ENCODE measurements at places on chromosomes 1 and 21.

GRCh38 chr1:32474954-32475353, 10.1 kb downstream of the ZBTB8B start:
- no peak overlapping the region for H3K4me3 ChIP-seq
- no peak for DNase-seq
- H3K4me1 ChIP-seq: no peaks in the 10 kb centered on the region
- H3K27ac ChIP-seq: no peak overlapping the region
- peaks cover 15% of the 10 kb centered on the region for H3K27me3 ChIP-seq

DNA sequence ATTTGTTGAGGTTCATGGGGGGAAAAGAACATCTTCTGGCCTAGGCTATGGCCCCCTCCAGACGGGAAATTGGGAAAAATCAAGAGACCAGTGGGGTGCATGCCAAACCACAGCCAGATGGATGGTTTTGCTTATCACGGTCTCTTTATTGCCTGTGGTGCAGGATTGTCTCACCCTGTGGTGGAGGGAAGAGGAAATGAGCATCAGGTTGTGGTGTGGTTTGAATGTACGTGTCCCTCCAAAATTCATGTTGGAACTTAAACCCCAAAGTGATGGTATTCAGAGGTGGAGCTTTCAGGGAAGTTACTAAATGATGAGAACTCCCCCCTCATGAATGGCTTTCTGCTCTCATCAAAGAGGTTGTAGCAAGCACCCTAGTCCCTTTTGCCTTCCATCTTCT, 525.7 kb downstream of the NPHP4 start:
- H3K27ac ChIP-seq: no peak overlapping the region
- H3K4me1 ChIP-seq: peaks cover 18% of the 10 kb centered on the region
- DNase-seq: no peak
- no peak overlapping the region for H3K4me3 ChIP-seq

GRCh38 chr1:42260376-42261070, 74.5 kb downstream of the FOXJ3 start:
- H3K36me3 ChIP-seq: peaks cover 76% of the 10 kb centered on the region
- H3K27me3 ChIP-seq: no peaks in the 10 kb centered on the region

DNA sequence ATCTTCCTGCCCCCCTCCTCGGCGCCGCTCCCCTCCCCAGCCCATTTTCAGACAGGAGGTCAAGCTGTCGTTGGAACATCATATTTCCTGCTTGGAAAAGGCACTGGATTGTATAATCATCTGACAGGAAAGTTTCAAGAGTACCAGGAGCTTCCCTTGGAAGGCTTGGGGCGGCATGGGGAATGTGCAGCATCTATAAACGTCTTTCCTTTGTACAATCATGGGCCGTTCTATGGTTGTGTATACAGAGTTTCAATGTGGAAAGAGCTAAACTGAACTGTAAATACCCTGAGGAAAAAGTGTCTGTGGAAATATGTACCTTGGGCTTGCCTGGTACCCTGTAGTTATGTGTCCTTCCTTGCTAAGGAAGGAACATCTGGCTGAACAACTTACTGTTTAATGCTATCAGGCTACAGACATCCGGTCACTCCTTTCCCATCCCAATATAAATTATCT, 368.1 kb upstream of the ADGRL2 start:
- no peak overlapping the region for H3K27ac ChIP-seq
- DNase-seq: no peak
- no peaks in the 10 kb centered on the region for H3K4me1 ChIP-seq
- H3K4me3 ChIP-seq: no peak overlapping the region
- no peaks in the 10 kb centered on the region for H3K27me3 ChIP-seq

DNA sequence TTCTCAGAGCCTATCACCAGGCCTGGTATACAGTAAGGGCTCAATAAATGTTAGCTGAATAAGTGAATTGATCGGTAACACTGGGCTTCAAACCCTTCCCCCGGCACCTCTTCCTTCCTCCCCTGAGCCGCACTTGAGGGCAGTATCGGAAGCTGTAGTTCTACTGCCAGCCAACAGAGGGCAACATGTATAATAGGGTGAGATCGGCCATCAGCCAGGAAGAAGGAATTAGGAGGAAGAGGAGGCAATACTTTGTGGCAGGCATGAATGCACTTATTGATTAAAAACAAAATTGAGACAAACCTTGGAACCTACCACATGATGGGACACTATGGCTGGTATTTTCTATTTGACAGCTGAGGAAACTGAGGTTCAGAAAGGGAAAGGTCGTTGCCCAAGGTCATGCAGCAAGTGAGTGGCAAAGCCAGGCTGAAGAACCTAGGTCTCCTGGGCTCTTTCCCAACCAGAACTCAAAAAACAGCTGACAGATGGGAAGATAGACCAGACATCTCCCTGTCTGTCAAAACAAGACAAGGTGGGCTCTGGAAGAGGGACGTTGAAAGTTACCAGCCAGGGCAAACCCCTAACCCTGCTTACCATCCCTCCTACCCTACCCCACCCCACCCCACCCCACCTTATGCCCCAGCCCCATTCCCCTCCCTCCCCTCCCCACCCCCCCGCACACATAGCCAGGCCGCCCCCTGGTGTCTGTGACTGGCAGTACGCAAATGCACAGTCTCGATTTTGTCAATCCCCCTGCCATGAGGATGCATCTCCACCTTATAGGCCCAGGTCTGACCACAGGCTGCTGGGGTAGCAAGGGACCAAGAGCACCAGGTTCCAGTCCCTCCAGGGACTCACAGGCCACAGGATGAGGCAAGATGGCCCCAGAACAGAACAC, 107.3 kb upstream of the RUNX3 start:
- peak overlapping the region; percentile 76 for H3K27ac ChIP-seq
- H3K4me1 ChIP-seq: peaks cover 19% of the 10 kb centered on the region
- H3K27me3 ChIP-seq: no peaks in the 10 kb centered on the region
- no peak overlapping the region for H3K4me3 ChIP-seq
- H3K36me3 ChIP-seq: peaks cover 2% of the 10 kb centered on the region

DNA sequence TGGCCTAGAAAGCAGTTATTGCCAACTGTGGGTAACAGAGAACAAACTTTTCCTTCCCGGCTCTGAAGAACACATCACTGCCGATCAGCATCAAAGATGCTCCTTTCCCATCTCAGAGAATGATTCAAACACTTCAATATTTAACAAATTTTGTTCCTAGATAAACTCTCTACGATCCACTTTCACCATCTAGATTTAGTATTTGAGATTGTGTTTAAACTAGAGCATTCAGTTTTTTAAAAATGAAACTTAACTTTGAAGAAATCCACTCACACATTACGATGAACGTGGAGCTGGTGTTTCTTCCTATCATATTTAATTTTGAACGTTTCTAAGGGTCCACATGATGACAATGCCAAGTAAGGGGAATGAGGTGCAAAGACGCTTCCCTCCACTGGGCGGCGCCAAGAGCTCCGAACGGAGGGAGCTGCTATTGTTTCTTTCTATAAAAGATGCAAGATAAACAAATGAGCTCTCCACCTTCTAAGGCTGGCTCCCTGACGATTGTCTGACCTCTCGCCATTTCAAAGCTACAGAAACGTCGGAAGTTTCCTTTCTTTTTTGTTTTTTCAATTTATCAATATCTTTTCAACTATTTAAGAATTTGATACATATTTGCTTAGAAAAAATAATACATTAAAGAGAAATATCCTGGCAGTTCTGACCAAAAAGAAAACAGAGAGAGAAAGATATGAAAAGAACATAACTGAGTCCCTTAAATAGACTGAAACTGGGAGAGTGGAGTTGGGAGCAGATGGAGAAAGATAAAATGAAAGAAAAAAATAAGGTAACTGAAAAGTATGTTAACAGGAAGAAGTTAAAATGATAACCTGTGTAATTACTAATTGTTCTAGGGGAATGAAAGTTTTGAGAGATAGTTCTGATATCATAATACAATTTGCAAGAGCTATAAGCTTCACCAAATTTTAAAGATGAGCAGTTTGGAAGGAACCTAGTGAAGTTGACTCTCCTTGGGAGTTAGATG, 4.4 kb upstream of the BARHL2 start:
- H3K27me3 ChIP-seq: peaks cover 94% of the 10 kb centered on the region
- H3K36me3 ChIP-seq: no peaks in the 10 kb centered on the region
- DNase-seq: peak; percentile 56
- no peak overlapping the region for H3K4me3 ChIP-seq

GRCh38 chr1:197982256-197982655, 65.1 kb downstream of the LHX9 start:
- no peak overlapping the region for H3K27ac ChIP-seq
- no peaks in the 10 kb centered on the region for H3K4me1 ChIP-seq
- peaks cover 7% of the 10 kb centered on the region for H3K27me3 ChIP-seq
- no peak for DNase-seq
- H3K4me3 ChIP-seq: no peak overlapping the region

- H3K4me3 ChIP-seq: no peak within 1 kb of the TSS
- H3K4me1 ChIP-seq: peaks cover 10% of the 10 kb centered on the region
- DNase-seq: no peak
- H3K27me3 ChIP-seq: peaks cover 59% of the 10 kb centered on the region
- H3K36me3 ChIP-seq: no peaks in the 10 kb centered on the region
- no peak within 1 kb of the TSS for H3K27ac ChIP-seq
These were observed at the start of gene FAM3B for GRCh38 chr21:41316200-41317062. Gene FAM3B, plus strand, starts transcription at chr21:41316801. Its CDS starts 79 bp downstream, at chr21:41316880.

- H3K36me3 ChIP-seq: no peaks in the 10 kb centered on the region
- H3K27me3 ChIP-seq: peaks cover 5% of the 10 kb centered on the region
- DNase-seq: no peak
These were observed 97.7 kb upstream of the SLC25A33 start for GRCh38 chr1:9441451-9442133.

- peaks cover 2% of the 10 kb centered on the region for H3K4me1 ChIP-seq
- DNase-seq: no peak
- no peaks in the 10 kb centered on the region for H3K27me3 ChIP-seq
- H3K36me3 ChIP-seq: peaks cover 11% of the 10 kb centered on the region
- H3K4me3 ChIP-seq: no peak overlapping the region
- no peak overlapping the region for H3K27ac ChIP-seq
These were observed 80.8 kb upstream of the GPR52 start for GRCh38 chr1:174366946-174367345.

DNA sequence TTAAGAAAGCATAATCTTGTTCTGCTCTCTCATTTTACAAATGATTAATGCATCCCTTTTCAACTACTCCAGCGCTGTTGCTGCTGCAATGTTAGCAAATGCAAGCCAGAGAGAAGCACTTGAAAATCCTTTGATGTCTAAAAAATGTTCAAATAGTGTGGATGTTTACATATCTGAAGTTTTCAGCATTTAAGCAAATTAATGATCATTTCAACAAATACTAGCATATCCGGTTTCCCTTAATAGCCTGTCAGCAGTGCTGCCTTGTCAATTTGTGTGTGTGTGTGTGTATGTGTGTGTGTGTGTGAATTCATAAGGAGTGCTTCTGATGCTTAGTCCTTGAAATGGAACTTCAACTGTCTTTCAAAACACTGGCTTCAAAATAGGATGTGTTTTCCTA, 48.1 kb upstream of the WNT2B start:
- no peak for DNase-seq
- peaks cover 2% of the 10 kb centered on the region for H3K4me1 ChIP-seq
- peaks cover 7% of the 10 kb centered on the region for H3K27me3 ChIP-seq
- H3K27ac ChIP-seq: no peak overlapping the region
- H3K36me3 ChIP-seq: no peaks in the 10 kb centered on the region
- no peak overlapping the region for H3K4me3 ChIP-seq

- DNase-seq: peak; percentile 44
- H3K4me1 ChIP-seq: no peaks in the 10 kb centered on the region
- peaks cover 11% of the 10 kb centered on the region for H3K27me3 ChIP-seq
- no peak overlapping the region for H3K27ac ChIP-seq
These were observed 274.5 kb downstream of the CTH start for GRCh38 chr1:70685300-70686286.

GRCh38 chr1:99003581-99004253, 944 bp downstream of the PLPPR5 start:
- H3K27me3 ChIP-seq: peaks cover 72% of the 10 kb centered on the region
- peaks cover 4% of the 10 kb centered on the region for H3K4me1 ChIP-seq
- no peak for DNase-seq
- no peaks in the 10 kb centered on the region for H3K36me3 ChIP-seq
- H3K4me3 ChIP-seq: peak overlapping the region; percentile 63

- no peak overlapping the region for H3K27ac ChIP-seq
- no peaks in the 10 kb centered on the region for H3K27me3 ChIP-seq
- H3K4me3 ChIP-seq: no peak overlapping the region
- no peaks in the 10 kb centered on the region for H3K36me3 ChIP-seq
These were observed 1615.8 kb downstream of the PLA2G4A start for GRCh38 chr1:188444526-188444925.

DNA sequence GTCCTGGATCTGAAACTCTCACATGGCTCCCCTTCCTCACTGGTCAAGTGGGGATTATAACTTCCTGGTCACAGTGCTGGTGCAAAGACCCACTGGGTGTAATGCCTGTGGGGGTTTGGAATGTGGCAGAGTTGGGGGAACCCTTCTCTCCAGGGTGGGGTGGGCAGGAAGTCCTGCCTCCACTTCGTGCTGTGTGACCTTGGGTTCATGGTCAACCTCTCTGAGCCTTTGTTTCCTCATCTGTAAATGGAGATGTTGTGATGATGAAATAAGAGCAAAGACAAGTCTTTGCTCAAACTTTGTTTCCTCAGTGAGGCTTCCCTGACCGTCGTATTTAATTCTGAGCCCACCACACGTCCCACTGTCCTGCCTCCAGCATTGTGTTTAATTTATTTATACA, 564.7 kb downstream of the PTPRU start:
- H3K4me1 ChIP-seq: no peaks in the 10 kb centered on the region
- no peak overlapping the region for H3K27ac ChIP-seq
- peaks cover 19% of the 10 kb centered on the region for H3K27me3 ChIP-seq
- H3K36me3 ChIP-seq: no peaks in the 10 kb centered on the region
- DNase-seq: no peak

DNA sequence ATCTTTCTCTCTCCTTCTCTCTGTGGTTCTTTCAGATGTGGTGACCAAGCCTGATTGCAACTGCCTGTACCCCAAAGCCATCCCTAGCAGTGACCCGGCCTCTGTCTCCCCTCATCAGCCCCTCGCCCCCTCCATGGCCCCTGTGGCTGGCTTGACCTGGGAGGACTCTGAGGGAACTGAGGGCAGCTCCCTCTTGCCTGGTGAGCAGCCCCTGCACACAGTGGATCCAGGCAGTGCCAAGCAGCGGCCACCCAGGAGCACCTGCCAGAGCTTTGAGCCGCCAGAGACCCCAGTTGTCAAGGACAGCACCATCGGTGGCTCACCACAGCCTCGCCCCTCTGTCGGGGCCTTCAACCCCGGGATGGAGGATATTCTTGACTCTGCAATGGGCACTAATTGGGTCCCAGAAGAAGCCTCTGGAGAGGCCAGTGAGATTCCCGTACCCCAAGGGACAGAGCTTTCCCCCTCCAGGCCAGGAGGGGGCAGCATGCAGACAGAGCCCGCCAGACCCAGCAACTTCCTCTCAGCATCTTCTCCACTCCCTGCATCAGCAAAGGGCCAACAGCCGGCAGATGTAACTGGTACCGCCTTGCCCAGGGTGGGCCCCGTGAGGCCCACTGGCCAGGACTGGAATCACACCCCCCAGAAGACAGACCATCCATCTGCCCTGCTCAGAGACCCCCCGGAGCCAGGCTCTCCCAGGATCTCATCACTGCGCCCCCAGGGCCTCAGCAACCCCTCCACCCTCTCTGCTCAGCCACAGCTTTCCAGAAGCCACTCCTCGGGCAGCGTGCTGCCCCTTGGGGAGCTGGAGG, 12.7 kb downstream of the CSF1 start:
- no peak for DNase-seq
- H3K4me1 ChIP-seq: no peaks in the 10 kb centered on the region
- no peak overlapping the region for H3K27ac ChIP-seq
- H3K36me3 ChIP-seq: peaks cover 96% of the 10 kb centered on the region
- H3K4me3 ChIP-seq: peak overlapping the region; percentile 35

All from activated T-cell treated with anti-CD3 and anti-CD28 coated beads, Interleukin-2, amount 50 U/mL, for 24 hours (primary cell).